Nucleus accumbens (tissue), 56 donors: ENCODE measurements at places on chromosomes 5 and 9.
A peak's percentile ranks its signal among the peaks of the same experiment; 100 is the strongest.

DNA sequence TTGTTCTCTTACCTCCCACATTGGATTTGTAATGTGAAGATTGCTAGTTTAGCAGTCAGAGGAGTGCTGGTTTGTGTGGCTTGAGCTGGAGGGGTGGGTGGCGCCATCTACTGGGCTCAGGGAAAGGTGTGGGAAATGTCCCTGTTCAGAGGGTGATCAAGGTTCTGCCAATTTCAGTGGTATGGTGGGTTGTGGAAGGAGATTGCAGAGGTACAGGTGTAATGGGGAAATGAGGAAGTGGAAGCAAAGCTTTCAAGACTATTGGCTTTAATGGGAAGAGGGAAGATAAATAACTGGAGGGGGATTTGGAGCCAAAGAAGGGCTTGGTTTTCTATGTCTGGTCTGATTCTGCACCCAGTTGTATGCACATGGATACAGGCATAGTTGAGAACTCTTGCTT is 76.4 kb downstream of the OSMR start:
- DNase-seq = peak; percentile 34

- DNase-seq = no peak
Observed at GRCh38 chr5:15798006-15798405, 298.0 kb downstream of the FBXL7 start.

DNA sequence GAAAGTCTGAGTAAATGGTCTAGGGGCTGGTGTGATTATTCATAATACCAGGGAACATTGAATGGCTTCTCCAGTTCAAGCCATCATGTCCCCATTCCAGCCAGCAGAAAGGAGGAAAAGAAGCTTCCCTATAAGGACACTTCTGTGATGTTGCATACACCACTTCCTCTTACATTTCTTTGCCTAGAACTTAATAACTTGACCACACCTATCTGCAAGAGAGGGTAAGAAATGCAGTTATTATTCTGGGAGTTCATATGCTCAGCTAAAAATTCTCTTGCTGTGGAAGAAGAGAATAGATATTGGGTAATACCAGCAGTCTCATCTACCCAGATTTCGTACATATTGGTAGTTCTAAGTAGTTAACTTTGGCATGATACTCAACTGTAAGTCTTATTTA is 166.1 kb downstream of the SLC28A3 start:
- no peak for DNase-seq

DNA sequence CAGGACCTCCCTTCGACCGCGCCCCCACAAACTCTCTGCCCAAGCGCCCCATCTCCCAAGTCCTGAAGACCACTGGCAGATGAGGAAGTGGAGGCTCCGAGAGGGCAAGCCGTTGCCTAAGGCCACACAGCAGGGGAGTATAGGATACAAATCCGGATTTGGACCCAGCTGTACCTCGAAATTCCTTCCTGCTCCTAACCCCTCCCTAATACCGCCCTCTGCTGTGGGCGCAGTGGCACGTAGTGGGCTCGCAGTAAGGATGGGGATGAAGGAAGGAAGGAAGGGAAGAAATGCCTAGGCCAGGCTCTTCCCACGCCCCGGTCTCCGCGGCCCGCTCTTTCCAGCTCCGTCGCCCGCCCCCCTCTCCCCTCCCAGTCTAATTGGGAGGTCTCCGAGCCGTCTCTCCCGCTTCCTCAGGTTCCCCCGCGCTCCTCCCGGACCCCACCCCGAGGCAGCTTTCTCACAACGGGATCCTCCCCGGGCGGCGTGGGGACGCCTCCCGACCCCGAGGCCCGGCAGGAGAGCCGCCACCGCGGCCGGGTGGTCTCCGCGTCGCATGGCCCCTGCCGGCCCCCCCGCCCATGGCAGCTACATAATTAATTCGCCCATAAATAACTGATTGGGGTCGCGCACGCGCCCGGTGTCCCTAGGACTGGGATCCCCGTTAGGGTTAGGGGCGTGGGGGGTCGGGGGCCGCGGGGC is 138.9 kb downstream of the C9orf50 start:
- DNase-seq = no peak

DNA sequence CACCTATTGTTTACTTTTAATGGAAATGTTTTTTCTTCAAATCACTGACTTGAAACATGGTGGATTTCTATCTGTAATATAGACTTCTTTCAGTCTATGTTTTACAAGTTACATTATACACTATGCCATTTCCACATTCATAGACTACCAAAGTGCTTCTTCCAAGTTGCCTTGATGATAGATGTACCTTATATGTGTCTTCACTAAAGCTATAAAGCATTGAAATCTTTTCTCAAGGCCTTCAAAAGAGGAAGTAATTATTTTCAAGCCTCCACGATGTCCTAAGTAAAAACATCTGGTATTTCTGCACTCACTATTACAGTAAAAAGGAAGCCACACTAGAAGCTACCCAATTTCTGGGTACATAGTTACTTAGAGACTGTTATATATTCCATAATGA is 113.3 kb downstream of the FGF10 start:
- DNase-seq = no peak

DNA sequence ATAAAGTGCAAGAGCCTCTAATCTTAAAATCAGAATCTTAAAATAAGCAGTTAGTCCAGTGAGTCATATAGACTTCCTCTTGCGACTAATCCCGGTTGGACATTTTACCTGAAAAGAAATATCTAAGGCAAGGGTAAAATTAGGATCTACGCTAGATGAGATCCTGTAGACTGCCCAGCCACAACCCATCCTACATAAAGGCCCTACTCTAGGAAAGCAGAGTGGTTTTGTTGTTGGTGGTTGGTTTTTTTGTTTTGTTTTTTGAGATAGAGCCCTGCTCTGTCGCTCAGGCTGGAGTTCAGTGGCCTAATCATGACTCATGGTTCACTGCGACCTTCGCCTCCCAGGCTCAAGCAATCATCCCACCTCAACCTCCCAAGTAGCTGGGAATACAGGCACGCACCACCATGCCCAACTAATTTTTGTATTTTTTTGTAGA is 6.9 kb downstream of the TSC1 start:
- no peak for DNase-seq

GRCh38 chr9:94772639-94773303 is 46.3 kb downstream of the AOPEP start:
- peak; percentile 34 for DNase-seq

DNA sequence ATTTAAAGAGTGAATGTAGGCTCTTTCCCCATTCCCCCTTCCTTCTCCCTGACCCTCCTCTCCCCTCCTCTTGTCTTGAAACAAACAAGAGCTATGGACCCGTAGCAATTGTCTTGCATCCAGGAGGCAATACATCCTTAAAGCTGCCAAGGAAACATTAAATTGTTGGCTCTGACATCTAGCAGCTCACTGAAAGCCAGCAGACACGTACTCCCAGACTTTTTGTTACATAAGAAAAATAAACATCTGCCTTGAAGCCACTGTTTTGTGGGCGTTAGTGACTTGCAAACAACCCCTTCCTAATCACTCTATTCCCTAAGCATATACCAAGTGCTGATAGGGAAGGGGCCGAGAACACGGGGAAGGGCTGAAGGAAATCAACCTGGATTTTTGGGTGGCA is 8.6 kb downstream of the SLC45A2 start:
- DNase-seq = no peak

DNA sequence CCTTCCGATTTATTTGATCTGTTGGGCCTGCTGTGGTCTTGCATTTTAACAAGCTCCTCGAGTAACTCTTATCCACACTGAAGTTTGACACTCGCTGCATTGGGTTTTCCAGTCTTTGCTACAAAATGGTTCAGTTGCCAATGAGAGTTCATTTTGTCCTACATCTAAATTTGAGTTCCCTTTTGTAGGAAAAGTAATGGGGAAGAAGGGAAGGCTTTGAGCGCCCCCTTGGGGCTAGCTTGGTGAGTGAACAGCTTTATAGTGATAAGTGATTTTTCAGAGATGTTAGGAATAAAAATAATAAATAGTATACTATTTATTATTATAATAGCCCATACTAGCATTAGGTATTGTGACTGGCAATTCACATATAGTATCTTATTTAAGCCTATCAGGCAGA is 89.9 kb upstream of the GNAQ start:
- peak; percentile 35 for DNase-seq

GRCh38 chr5:150021491-150022157 is 21.1 kb downstream of the HMGXB3 start:
- no peak for DNase-seq

DNA sequence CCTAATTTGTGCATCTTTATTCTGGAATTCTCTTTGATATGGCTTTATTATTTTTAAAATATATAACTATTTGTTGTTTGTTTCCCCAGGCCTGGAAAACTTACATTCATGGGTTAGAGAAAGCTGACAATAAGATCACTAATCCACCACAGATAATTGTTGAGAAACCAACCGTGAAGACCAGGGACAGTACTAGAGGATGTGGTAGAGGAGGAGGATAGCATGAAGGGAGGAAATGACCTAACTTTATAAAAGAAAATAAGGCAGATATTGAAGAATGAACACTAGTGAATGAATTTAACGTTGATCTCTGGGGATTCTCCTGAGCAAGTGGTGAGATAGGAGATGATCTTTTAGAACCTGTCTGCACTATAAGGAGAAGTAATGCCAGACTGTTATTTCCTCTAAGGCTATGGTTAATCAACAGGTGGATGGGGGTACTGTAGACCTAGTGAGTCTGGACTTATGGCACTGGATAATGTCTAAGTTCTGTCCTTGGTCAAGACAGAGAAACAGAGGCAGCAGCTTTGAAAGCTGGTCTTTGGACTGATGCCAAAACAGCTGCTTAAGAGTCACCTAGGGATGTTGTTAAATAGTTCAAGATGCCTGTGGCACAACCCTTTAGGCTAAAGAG is 52.4 kb downstream of the NREP start:
- no peak for DNase-seq

DNA sequence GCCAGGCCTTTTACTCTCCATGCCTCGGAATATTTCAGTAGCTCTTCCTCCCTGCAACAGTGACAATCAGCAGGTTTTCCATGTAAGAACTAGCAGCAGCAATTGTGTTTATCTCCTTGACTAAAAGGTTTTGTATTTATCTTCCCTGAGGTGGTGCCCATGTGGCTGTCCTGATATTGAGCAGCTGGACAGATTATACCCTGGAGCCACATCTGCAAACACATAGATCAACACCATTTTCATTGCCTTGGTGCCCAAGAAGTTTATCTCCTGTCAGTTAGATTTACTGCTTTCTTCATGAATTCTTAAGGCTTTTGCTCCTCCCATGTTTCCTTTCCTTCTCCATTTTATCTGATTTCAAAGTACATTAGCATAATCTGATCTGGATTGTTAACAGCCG is 378.4 kb downstream of the SPATA31D1 start:
- DNase-seq = no peak

- DNase-seq = no peak
Observed at GRCh38 chr9:134891053-134891452, 10.4 kb downstream of the FCN2 start.

- no peak for DNase-seq
Observed at GRCh38 chr5:62707131-62707530, 128.5 kb downstream of the LRRC70 start.

DNA sequence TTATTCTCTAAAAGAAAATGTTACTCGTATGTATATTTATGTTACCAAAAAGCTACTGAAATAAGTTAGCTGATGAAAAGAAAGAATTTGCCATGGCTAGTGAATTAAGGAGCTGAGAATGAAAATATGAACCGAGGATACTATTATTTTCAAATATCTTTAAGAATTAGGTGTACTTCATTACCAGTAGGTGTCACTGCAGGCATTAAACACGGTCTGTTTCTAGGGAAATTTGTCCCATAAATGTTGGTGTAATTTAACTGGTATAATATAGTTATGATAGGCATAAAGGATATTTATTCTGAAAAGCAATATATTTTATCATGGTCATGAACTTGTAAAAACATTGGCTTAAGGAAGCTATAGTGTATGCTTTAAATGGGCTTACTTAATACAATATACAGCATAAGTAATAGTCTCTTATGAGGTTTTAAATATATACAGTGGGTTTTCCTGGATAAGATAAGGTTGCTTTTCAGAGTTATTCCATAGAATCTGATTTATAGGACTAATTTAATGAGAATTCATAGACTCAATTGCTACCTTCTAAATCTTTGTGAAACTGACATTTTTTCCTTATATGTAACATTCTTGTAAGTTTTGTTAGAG is 72.4 kb upstream of the MPDZ start:
- no peak for DNase-seq

- no peak for DNase-seq
Observed at GRCh38 chr5:41009232-41009631, 61.9 kb downstream of the MROH2B start.

- DNase-seq = no peak
Observed at GRCh38 chr5:115458003-115458409, 86.6 kb downstream of the FEM1C start.

DNA sequence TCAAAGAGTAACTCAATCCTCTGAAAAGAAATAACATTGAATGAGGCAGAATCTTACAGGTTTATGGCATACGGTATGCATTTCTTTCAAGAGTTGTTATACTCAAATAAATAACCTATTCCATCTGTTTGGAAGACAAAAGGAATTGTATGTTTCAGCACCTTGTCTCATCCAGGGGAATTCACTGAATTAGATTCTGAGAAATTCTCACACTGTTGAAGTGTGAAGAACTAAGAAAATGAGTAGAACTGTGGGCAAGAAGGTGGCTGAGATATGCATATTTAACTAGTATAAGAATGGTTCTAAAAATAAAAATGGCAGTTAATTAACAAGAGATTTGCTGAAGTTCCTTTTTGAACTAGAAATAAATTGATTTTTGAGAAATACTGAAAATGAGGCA is 279.3 kb upstream of the DAP start:
- DNase-seq = no peak

DNA sequence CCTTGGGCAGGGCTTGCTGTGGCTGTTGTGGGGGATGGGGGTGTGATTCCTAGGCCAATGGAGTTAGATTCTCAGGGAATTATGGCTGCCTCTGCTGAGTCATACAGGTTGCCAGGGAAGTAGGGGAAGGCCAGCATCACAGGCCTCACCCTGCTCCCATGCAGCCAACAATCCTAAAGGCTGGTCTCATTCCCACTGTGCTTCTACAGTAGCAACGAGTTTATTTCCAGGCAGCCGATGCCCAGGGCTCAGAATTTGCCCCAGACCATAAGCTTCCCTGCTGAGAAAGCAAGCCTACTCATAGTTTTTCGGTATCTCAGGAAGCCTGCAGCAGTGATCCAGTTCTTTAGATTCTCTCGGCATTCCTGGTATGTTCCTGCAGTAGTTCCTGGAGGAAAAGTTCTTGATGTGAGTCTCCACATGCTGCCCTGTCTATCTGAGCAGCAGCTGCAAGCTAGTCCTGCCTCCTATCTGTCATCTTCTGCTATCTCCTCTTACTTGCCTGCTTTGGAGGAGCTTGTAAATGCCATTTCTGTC is 59.3 kb upstream of the SELENOP start:
- no peak for DNase-seq

GRCh38 chr9:23783509-23783908 is 42.5 kb downstream of the ELAVL2 start:
- DNase-seq = no peak
